ENCODE measurements at places on chromosomes 2 and 18. TPM values are rescaled to one million over a fixed set of nuclear protein-coding genes. Genes with fewer than 3 reads are reported as not detected.

- H3K4me3 ChIP-seq, result no peak overlapping the region
- no peak for DNase-seq
- H3K27ac ChIP-seq, result no peak overlapping the region
- H3K36me3 ChIP-seq, result no peaks in the 10 kb centered on the region
- no peaks in the 10 kb centered on the region for H3K4me1 ChIP-seq
- H3K27me3 ChIP-seq, result no peaks in the 10 kb centered on the region
Observed at GRCh38 chr2:33366473-33366872, 110.0 kb upstream of the RASGRP3 start.

DNA sequence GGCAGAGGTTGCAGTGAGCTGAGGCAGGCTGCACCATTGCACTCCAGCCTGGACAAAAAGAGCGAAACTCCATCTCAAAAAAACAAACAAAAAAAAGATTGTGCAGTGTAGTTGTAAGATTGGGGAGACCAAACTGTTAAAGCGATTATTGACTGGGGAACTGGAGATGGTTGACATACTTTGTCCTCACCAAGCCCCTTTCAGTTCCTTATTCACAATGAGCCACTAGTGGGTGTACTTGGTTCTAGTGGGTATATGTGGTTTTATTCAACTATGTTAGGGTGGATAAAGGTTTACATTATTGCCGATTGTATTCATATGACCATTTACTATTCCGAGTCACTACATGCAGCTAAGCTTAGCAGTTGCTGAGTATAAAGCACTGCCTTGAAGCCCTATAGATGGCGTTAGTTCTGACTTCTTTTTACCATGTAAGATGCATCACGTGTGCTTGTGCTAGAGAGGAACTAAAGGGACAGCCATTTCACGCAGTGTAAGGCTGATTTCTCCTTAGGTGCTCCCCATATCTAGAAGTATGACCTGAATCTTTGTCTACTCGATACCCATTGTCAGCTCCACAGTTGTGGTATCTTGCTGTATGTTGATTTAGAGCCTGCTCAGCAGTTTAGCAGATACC lies 12.1 kb downstream of the EIF4E2 start:
- no peaks in the 10 kb centered on the region for H3K27me3 ChIP-seq
- no peak overlapping the region for H3K27ac ChIP-seq
- no peak overlapping the region for H3K4me3 ChIP-seq
- H3K36me3 ChIP-seq, result peaks cover 25% of the 10 kb centered on the region
- DNase-seq, result no peak

LYPD1 gene
- not detected for total RNA-seq

DNA sequence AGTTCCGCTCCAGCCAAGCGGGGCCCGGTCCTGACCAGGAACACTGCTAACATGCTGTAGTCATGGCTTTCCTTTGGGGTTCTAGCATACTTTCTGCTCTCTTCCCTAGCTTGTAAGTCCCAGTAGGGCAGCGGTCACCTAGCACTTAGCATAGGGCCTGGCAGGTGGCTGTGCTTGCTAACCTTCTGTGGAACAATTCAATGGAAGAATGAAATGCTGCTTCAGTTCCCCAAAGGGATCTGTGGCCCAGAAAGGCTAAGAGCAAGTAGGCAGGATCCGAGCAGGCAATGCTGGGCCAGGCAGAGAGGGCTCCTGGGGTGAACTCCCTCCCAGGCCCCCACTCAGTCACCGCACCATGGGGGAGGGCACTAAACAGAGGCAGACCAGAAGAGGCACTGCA lies 266.8 kb downstream of the CELF4 start:
- H3K27ac ChIP-seq, result no peak overlapping the region
- DNase-seq, result no peak
- no peak overlapping the region for H3K4me3 ChIP-seq

DNA sequence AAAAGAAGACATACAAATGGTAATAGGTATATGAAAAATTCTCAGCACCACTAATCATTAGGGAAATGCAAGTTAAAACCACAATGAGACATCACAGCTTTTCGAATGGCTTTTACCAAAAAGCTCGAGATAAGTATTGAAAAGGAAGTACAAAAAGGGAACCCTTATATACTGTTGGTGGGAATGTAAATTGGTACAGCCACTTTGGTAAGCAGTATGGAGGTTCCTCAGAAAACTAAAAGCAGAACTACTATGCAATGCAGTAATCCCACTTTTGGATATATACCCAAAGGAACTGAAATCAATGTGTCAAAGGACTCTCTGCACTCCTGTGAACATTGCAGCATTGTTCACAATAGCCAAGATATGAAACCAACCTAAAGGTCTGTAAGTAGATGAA lies 107.5 kb upstream of the SPATS2L start:
- H3K4me1 ChIP-seq, result no peaks in the 10 kb centered on the region
- no peaks in the 10 kb centered on the region for H3K27me3 ChIP-seq
